Left renal cortex interstitium (tissue), 4 donors: ENCODE measurements at places on chromosomes 2 and 18.
A peak's percentile ranks its signal among the peaks of the same experiment; 100 is the strongest.

GRCh38 chr2:61978522-61978921 lies 73.0 kb downstream of the COMMD1 start:
- no peak for DNase-seq

DNA sequence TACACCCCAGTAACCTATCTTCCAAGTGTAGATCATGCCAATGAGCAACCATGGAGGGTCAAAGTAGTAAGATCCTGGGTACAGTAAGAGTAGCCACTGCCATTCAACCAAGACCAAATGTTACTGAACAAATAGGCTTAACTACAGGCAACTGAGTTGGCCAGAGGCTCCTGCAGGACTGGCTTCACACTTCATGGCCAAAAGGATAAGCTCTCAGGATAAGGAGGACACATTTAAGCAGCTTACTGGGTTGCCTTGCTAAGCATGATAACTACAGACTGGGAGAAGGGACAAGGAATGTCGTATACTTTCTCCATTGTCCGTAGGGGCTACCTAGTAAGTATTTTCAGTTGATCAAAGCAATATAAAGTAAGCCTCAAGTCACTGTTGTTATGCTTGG lies 174.7 kb downstream of the INO80D start:
- DNase-seq, result no peak

DNA sequence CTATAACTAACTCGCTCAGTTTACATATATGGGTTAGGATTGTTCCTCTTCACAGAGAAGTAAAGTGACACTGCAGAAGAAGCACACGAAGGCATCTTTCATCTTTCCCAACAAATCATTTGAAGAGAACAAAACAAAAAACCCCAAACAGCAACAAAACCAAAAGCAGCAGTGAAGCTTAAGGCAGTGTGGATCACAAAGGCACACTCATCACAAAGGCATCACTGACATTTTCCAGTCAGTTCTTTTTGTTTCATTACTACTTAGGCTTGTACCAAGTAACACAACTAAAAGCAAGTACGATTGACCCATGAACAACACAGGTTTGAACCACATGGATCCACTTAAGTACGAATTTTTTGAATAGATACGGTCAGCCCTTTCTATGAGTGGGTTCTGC lies 75.7 kb downstream of the RNF152 start:
- DNase-seq, result no peak

DNA sequence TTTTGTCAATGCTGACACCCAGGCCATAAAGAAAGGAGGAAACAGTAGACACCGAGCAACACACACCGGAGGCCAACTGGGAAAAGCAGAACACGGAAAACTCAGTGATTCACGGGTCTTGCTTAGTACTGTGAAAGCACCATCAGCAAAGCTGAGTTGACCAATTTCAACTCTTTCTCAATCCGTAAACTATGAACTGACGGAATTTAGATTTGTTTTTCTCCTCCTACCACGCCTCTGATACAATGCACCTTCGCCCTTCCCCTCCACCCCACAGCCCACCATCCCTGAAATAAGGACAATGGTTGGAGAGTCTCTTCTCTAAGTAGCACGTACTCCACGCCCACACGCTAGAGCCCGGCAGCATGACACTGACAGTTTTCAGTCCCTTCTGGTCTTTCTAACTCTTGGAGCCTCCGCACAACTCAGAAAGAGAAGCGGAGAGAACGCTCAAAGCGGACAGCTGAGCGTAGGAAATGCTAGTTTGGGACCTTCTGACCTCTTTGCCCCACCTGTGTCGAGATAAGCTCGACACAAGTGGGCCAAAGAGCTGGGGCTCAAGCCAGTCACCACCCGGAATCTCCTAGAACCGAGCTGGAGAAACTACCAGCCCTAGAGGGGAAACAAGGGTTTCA lies 669 bp downstream of the LNPK start:
- peak; percentile 53 for DNase-seq

DNA sequence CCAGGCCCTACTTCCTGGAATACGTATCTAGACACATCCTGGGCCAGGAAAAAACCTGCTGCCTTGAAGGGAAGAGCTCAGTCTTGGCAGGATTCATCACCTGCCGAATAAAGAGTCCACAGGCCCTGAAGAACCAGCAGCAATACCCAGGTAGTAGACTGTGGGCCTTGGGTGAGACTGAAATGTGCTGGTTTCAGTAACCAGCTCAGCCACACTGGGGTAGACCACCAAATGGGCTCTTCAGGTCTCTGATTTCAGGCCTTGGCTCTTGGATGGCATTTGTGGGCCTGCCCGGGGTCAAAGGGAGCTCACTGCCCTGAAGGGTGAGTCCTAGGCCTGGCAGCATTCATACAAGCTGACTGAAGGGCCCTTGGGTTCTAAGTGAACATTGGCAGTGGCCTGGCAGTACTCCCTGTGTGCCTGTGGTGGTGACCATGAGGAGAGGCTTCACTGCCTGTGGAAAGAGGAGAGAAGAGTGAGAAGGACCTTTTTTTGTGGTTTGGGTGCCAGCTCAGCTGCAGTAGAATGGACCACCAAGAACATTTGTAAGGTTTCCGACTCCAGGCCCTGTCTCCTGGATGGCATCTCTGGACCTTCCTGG lies 175.1 kb downstream of the ANKRD30B start:
- no peak for DNase-seq

DNA sequence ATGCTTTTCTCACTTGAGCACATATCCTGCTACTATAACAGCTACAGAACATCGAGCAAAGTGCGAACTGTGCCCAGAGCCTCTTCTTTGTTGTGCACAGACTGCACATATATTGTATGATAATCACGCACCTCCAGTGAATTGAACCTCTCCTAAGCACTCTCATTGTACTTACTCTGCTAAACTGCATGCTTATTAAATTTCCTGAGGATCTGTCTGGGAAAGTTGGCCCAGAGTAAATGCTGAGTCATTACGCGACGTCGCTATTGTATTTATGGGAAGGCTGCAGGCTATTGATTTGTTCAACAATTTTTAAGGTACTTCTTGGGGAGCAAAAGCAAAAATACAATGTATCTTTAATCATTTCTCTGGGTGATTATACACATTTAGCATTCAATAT lies 399.6 kb upstream of the DSEL start:
- DNase-seq, result no peak

DNA sequence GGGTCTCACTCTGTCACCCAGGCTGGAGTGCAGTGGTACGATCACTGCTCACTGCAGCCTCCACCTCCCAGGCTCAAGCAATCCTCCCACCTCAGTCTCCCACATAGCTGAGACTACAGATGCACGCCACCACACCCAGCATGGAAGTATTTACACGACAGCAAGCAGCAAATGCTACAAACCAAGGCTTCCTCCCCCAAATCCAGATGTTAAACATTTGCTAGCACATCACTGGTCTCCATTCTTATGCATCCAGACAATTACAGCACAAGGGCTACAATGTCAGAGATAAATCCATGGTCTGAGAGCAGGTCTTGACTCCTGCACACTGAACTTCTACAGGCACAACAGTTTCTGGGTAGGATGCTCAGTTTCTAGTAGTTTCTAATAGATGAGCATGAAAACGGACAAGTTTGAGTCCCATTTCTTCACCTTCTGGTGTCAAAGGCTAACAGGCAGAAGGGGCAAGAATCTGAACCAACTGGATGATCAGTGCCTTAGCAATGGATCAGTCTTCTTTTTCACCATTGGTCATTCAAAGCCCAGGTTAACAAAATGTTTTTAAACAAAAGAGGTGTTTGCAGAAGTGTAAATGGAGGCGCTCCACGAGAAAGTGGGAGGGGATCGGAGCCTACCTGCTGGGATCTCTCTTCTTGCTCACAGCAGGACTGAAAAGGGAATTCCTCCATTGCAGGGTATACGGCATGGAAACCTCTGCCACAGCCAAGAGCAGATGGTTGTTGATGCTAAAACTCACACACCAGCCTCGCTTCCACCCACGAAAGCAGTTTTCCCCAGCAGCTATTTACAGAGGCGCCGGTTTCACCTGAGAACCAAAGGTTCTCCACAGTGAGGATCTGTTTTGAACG lies 135.0 kb upstream of the ARL4C start:
- DNase-seq, result no peak

GRCh38 chr2:106944215-106944614 lies 58.2 kb upstream of the ST6GAL2 start:
- DNase-seq, result no peak

DNA sequence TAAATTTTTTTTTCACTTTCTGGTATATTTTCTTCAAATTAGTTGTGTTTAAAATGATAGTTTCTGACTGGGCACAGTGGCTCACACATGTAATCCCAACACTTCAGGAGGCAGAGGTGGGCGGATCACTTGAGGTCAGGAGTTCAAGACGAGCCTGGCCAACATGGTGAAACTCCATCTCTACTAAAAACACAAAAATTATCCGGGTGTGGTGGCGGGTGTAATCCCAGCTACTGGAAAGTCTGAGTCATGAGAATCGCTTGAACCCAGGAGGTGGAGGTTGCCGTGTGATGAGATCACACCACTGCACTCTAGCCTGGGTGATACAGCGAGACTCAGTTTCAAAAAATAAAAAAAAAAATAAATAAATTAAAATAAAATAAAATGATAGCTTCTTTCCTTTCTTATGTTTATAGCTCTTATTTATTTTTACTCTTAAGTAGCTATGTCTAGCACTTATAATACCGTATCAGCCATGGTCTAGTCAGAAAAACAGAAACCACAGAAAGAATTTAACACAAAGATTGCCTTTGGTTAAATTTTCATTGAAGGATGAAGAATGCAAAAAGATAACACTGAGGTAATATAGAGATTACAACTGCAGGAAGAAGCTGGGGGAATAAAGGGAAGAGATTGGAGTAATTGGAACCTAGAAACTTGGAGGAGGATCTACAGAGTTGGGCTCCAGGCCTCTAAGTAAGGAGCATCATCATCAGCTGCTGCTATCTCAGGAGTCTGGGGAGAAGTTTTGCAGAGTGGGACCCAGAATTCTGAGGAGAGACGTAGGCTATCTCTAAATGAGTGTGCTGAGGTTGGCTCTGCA lies 54.7 kb upstream of the MBOAT2 start:
- no peak for DNase-seq

- DNase-seq, result no peak
Measured at GRCh38 chr2:98664323-98664722, 55.9 kb downstream of the UNC50 start.

DNA sequence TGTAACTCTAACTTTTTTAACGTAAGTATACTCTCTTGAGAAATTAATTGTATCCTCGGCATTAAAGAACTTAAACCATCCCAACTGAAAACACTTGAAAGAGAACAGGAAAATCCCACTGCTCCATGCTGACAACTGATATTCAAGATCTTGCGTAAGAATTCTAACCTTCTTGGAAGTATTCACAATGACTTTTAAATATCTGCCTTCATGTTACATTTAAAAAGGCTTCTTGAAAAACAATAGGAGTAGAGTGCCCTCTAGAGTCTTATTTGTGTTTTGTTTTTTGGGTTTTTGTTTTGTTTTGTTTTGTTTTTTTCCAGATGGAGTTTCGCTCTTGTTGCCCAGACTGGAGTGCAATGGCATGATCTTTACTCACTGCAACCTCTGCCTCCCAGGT lies 65.4 kb upstream of the DNAJC10 start:
- DNase-seq, result no peak

GRCh38 chr2:207092818-207093217 lies 72.9 kb downstream of the KLF7 start:
- no peak for DNase-seq

DNA sequence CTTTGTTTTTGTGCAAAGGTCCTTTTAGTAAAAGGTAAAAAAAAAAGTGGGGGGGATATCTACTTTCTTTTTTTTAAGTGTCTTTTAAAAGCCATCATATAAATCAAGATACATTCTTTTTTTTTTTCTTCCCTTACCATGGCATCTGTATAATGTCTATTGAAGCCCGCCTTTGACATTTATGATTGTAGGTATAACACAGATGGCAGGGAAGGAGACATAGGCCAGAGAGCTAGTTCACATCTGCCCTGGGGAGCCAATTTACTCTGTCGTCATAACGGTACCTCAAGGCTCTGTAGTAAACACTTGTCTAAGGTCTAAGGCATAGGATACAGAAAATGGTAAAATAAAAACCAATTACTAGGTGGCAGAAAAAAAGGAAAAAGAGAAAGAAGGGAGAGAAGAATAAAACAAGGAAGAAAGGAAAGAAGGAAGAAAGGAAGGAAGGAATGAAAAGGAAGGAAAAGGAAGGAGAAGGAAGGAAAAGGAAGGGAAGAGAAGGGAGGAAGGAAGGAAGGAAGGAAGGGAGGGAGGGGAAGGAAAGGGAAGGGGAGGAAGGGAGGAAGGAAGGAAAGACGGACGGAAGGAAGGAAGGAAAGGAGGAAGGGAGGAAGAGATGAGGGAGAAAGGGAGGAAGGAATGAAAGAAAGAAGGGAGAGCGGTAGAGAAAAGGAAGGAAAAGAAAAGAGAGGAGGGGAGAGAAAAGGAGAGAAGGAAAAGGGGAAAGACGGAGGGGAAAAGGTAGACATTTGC lies 343.5 kb downstream of the RBM43 start:
- DNase-seq, result no peak

DNA sequence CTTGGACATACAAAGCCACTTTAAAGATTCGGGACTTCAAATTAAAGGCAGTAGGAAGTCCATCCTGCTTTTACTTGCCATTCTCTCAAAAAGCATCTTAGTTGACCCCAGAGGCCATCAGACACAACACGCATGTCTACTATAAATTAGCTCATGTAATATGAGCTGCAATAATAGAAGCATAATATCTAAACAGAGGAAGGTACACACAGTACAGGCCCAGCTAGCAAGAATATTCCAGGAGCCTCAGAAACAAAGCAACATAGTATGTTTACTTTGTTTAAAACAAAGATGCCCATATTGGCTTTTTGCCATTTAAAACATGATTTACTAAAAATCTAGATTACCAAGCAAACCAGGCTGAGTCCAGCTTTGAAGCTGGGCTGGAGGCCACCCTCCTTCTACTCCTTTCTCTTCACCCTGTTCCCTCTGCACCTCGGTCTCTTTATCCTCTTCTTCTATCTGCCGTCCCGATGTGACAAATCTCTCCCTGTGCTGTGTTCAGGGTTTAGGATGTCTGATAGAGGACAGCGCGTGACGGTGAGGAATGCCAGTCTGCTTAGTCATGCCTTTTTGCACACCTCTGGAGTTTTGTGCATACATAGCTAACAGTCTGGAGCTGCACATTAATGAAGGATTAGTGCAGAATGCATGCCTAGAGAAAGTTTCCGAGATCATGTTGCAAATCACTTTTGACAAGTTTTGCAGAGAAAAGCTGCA lies 28.2 kb downstream of the DTNA start:
- no peak for DNase-seq

GRCh38 chr2:142082368-142082767 lies 48.4 kb downstream of the LRP1B start:
- DNase-seq, result no peak

GRCh38 chr18:35106845-35107148 lies 65.6 kb downstream of the MAPRE2 start:
- no peak for DNase-seq

- DNase-seq, result peak; percentile 23
Measured at GRCh38 chr18:31100436-31101182, 1.6 kb downstream of the DSC2 start.

DNA sequence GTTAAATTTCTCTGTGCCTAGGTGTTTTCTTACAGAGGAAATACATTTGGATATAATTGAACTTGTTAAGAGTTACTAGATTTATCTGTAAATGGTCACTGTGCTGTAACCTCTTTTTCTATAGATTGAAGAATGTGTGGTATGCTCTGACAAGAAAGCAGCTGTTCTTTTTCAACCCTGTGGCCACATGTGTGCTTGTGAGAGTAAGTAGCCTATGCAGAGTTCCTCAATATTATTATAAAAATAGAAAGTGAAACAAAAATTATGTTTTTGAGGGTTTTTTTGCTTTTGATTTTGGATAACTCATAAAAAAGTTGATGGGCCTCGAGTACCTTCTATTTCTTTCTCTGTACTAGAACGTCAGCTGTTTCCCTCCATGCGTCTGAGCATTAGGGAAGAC lies 112.4 kb downstream of the MIB1 start:
- peak; percentile 1 for DNase-seq

GRCh38 chr18:46481048-46481846 lies 175.8 kb downstream of the LOXHD1 start:
- DNase-seq, result peak; percentile 51
